SK-N-SH (cell line): ENCODE measurements at places on chromosomes 13 and 19. TPM values are rescaled to one million over a fixed set of nuclear protein-coding genes. Genes with fewer than 3 reads are reported as not detected.

- no peak for DNase-seq
- peaks cover 21% of the 10 kb centered on the region for H3K4me1 ChIP-seq
- H3K27ac ChIP-seq: no peak overlapping the region
- no peaks in the 10 kb centered on the region for H3K36me3 ChIP-seq
- no peak overlapping the region for H3K4me3 ChIP-seq
- no peaks in the 10 kb centered on the region for H3K27me3 ChIP-seq
Measured at GRCh38 chr13:107379407-107380155, 811.6 kb upstream of the ARGLU1 start.

DNA sequence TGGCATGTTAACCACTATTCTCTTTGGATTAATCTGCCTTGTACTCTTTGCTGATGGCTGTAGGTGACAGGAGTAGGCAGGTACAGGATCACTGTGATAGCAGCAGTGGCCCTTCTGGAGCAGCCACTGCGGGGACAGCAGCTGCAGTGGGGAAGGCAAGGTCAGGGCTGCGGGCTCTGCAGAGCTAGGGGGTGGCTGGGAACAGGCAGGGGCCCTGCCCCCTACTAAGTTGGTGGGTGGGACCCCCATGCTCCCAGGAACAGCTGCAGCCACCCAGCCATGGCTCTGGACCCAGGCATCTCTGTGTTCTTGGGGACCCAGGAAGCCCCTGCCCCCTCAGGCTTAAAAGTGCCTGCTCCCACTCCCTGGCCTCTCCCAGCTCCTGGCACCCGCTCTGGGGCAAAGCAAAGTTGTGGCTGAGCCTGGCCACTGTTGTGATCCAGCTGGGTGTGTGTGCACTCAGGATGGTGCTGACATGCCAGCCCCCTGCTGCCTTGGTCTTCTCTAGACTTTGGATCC lies 302.4 kb downstream of the PCDH20 start:
- peaks cover 5% of the 10 kb centered on the region for H3K4me1 ChIP-seq
- DNase-seq: no peak
- no peaks in the 10 kb centered on the region for H3K36me3 ChIP-seq

- no peak overlapping the region; the same call in 1 of the 2 replicates for H3K4me3 ChIP-seq
- peaks cover 14% of the 10 kb centered on the region; the same call in 1 of the 2 replicates for H3K4me1 ChIP-seq
- H3K27me3 ChIP-seq: no peaks in the 10 kb centered on the region
- peak; percentile 62 for DNase-seq
Measured at GRCh38 chr19:32022731-32023563, 322.5 kb upstream of the ZNF507 start.

DNA sequence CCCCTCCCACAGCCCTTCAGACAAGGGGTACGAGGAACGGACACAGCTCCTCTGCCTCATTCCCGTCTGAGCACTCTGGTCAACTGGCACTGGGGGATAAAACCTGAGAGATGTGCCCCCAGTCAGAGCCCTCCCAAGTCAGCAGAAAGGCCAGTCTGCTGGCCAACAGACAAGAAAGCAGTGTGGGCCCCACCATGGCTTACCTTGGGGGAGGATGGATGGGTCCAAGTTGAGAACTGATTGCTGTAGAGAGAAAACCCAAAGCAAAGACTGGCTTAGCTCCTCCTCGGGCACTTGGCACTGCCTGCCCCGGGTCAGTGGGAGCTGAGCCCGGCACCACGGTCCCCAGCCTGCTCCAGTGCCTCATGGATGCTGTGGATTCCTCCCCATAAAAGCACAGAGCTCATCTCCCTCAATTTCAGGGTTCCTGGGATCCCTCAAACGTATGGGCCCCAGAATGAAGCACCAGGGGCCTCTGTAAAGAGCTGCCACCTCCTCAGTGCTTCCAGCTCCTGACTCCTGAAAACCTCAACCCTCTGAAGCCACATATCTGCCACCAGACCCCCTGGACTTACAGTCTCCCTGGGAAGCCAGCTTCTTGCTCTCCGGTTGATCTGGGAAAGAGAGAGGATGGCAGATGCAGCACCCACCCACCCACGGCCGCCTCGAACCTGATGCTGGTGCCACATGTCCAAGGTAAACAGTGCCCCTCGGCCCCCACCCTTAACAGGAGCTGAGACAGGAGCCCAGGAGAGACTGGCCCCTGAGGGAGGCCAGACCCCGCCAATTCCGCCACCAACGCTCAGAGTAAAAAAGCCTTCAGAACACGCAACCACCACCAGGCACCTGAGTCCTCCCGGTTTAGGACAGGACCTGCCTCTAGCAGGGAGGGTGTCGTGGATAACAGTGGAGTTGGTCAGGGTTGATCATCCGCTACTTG lies 3.3 kb downstream of the KHSRP start:
- H3K27me3 ChIP-seq: no peaks in the 10 kb centered on the region
- no peak overlapping the region for H3K4me3 ChIP-seq
- H3K4me1 ChIP-seq: peaks cover 10% of the 10 kb centered on the region; the same call in 1 of the 2 replicates
- DNase-seq: peak; percentile 6
- H3K27ac ChIP-seq: no peak overlapping the region

- no peak overlapping the region for H3K27ac ChIP-seq
- no peaks in the 10 kb centered on the region for H3K27me3 ChIP-seq
- no peaks in the 10 kb centered on the region for H3K36me3 ChIP-seq
- H3K4me1 ChIP-seq: no peaks in the 10 kb centered on the region; the same call in 1 of the 2 replicates
Measured at GRCh38 chr19:30932854-30933253, 416.4 kb downstream of the TSHZ3 start.

DNA sequence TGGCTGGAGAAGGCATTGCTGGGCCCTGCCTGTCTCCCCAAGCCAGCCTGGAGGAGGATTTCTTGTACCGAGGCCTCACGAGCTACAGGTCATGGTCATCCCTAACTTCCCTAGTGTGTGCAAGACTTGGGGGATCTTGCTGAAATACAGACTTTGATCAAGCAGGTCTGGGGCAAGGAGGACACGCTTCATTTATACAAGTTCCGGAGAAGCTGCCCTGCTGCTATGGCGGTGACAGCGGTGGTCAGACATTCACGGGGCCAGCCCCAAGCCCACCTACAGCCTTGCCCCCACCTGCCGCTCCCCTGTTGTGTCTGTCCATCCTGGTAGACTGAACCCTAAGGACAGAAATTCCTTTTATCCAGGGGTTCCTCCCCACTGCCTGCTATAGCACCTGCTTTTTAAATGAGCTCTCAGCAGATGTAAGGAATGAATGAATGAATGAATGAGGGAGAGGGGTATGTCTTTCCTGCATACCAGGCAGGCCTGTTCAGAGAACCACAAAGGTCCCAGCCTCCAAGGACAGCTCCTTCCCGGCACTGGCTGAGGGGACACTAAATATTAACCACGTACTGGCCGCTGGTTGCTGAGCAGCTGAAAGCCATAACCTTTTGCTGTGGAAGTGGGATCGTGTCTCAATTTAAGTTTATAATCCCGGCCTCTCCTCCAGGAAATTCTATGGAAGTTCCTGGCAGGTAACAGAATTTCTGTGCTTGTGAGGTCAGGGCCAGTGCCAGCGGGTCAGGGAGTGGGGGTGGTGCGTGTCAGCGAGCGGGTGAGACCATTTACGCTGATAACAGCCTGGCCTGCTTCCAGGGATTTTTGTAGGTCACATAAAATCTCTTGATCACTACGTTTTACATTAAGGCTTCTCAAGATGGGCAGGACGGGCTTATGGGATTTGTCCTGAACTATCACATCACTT lies 27.1 kb downstream of the TSSK6 start:
- peak overlapping the region; percentile 89 for H3K27ac ChIP-seq
- 0 out of 2 replicates have a peak overlapping the region, but pooled peaks have one; percentile 5 for H3K4me3 ChIP-seq
- H3K36me3 ChIP-seq: no peaks in the 10 kb centered on the region
- H3K4me1 ChIP-seq: peaks cover 32% of the 10 kb centered on the region
- peak; percentile 67 for DNase-seq
- no peaks in the 10 kb centered on the region for H3K27me3 ChIP-seq

DNA sequence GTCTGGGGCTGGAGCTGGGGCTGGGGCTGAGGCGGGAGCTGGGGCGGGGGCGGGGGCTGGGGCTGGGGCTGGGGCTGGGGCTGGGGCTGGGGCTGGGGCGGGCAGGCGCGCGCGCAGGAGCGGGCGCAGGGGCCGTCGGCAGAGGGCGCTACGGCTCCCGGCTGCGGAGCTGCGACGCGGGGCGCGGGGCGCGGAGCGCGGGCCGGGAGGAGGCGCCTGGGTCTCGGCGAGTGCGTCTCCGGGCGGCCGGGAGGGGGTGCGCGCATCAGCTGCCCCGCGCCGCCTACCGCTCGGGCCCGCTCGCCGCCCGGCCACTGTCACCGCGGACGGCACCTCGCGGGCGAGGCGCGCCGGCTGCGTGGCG lies 422 bp upstream of the MTUS2 start:
- H3K4me3 ChIP-seq: peak overlapping the region; percentile 30; the same call in 1 of the 2 replicates
- H3K27me3 ChIP-seq: peaks cover 31% of the 10 kb centered on the region
- peak; percentile 85 for DNase-seq
- H3K27ac ChIP-seq: no peak overlapping the region

DNA sequence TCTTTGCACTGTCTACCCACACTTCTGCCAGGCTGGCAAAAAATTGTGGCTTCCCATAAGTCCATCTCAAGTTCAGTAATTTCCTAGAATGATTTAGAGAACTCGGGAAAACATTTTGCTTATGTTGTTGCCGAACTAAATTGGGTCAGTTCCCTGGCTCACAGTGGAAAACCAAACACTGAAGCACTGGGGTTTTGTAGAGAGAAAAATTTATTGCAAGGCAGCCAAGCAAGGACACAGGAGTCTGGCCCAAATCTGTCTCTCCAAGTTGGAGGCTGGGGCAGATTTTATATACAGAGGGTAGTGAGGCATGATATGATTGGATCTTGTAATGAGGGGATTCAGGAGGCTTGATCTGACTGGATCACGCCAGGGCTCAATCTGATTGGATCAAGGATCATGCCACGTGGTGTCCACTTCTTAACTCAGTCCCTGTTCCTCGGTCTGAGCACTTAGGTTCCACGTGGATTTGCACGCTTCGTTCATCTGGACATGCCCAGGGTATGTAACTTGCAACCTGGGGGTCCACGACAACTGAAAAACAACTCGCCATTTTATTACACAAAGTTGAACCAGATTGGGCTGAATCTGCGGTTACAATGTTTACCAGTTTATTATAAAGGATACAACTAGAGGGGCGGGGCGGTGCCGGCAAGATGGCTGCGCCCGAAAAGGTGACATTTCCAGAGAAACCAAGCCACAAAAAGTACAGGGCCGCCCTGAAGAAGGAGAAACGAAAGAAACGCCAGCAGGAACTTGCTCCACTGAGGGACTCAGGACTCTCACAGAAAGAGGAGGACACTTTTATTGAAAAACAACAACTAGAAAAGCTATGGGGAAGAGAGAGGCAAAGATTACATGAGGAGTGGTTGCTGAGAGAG lies 7.3 kb downstream of the CD209 start:
- DNase-seq: no peak
- H3K4me3 ChIP-seq: no peak overlapping the region
- no peak overlapping the region for H3K27ac ChIP-seq
- peaks cover 65% of the 10 kb centered on the region for H3K27me3 ChIP-seq

GRCh38 chr19:32178401-32178800 lies 167.0 kb upstream of the ZNF507 start:
- H3K27me3 ChIP-seq: no peaks in the 10 kb centered on the region
- DNase-seq: no peak
- no peak overlapping the region for H3K4me3 ChIP-seq

GRCh38 chr13:66888698-66889097 lies 341.4 kb downstream of the PCDH9 start:
- no peaks in the 10 kb centered on the region for H3K36me3 ChIP-seq
- H3K27ac ChIP-seq: no peak overlapping the region
- peaks cover 3% of the 10 kb centered on the region for H3K4me1 ChIP-seq
- no peaks in the 10 kb centered on the region for H3K27me3 ChIP-seq
- no peak for DNase-seq
- H3K4me3 ChIP-seq: no peak overlapping the region

- H3K27ac ChIP-seq: no peak overlapping the region
- H3K36me3 ChIP-seq: no peaks in the 10 kb centered on the region
- no peaks in the 10 kb centered on the region for H3K4me1 ChIP-seq
- no peak for DNase-seq
Measured at GRCh38 chr13:47046706-47047105, 149.9 kb upstream of the HTR2A start.

- no peaks in the 10 kb centered on the region for H3K27me3 ChIP-seq
- peak within 1 kb of the TSS; percentile 96 for H3K27ac ChIP-seq
- DNase-seq: peak; percentile 90
- H3K4me1 ChIP-seq: peaks cover 22% of the 10 kb centered on the region; the same call in 1 of the 2 replicates
- H3K4me3 ChIP-seq: peak within 1 kb of the TSS; percentile 87
Measured at GRCh38 chr19:36115453-36116343, at the start of gene TBCB. TBCB (plus strand) TSS chr19:36115468; CDS start chr19:36115561, 93 bp downstream.

DNA sequence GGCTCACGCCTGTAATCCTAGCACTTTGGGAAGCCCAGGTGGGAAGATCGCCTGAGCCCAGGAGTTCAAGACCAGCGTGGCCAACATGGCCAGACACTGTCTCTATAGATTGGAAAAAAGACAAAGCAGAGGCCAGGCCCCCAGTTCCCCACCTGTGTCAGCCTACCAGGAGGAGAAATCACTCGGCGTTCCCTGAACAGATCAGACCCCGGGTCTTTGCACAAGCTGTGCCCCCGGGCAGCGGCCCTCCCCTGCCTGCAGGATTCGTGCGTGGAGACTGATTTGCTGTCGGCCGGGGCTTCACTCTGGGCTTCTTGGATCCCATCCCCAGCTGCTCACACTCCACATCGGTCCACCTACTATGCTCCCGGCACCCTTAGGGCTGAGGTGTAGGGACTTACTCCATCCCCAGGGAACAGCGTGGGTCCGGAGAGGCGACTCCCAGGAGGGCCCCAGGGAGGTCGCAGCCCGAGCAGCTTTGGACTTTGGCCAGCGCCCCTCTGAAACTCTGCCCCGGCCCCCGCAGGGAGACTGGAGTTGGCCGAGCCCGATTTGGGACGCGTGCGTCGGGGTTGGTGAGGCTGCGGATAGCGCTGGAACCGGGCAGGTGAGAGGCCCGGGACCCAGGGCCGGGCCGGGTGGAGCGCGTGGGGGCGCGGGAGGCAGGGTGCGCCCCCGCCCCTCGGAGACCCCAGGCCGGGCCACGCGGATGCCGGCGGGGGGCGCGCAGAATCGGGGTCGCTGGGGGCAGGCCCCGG lies 515 bp upstream of the EFNA2 start:
- H3K4me1 ChIP-seq: no peaks in the 10 kb centered on the region
- H3K27ac ChIP-seq: no peak overlapping the region
- H3K4me3 ChIP-seq: no peak overlapping the region

- no peaks in the 10 kb centered on the region for H3K27me3 ChIP-seq
- H3K36me3 ChIP-seq: peaks cover 8% of the 10 kb centered on the region
- DNase-seq: peak; percentile 83
- H3K4me3 ChIP-seq: no peak overlapping the region
Measured at GRCh38 chr19:10936661-10937084, 8.1 kb downstream of the TIMM29 start.

DNA sequence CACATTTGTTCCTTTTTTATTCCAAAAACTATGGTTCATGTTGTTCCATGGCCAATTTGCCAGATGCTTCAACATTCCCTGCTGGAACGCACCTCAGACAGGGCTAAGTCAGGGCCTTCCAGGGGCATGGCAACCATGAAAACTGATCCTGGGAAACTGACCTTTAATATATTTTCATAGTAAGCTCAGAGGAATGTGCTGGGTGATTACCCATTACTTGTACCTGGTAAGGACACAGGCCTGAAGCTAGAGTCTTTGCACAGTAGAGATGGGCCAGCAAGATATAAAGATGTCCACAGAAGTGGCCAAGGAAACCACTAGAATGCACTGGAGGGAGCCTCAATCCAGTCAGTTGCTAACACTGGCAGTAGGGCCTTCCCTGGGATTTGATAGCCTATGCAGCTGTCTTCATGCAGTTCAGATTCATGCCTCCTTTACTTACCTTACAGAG lies 353.1 kb downstream of the ENOX1 start:
- H3K4me3 ChIP-seq: no peak overlapping the region
- H3K36me3 ChIP-seq: no peaks in the 10 kb centered on the region
- H3K27me3 ChIP-seq: no peaks in the 10 kb centered on the region

The ANGPTL8 gene
- polyA plus RNA-seq: 0.21 TPM in 1 of 2 replicates, not detected in the other

The URI1 gene
- 32.4 and 36.9 TPM in 2 replicates for polyA plus RNA-seq

The METTL21C gene
- not detected in 2 replicates for polyA plus RNA-seq

The PRX gene
- 2.2 TPM in 2 replicates for polyA plus RNA-seq

The KCTD12 gene
- 0.93 and 1.0 TPM in 2 replicates for polyA plus RNA-seq

The KLF12 gene
- 2.4 and 3.1 TPM in 2 replicates for polyA plus RNA-seq

The ZNF229 gene
- polyA plus RNA-seq: 1.2 and 1.7 TPM in 2 replicates

The ANKRD24 gene
- 0.87 and 1.1 TPM in 2 replicates for polyA plus RNA-seq
